ENCODE measurements at places on chromosomes 12 and 14. TPM values are rescaled to one million over a fixed set of nuclear protein-coding genes. Genes with fewer than 3 reads are reported as not detected.

The GLT8D2 gene
- total RNA-seq, result not detected

The SLC6A12 gene
- total RNA-seq, result not detected

The LRRC43 gene
- 0.38 TPM for total RNA-seq

GRCh38 chr14:24965934-24966578, 83.9 kb downstream of the STXBP6 start:
- H3K27ac ChIP-seq, result no peak overlapping the region
- no peaks in the 10 kb centered on the region for H3K36me3 ChIP-seq
- no peak overlapping the region for H3K4me3 ChIP-seq
- no peaks in the 10 kb centered on the region for H3K27me3 ChIP-seq
- no peak for DNase-seq

GRCh38 chr14:32761381-32761968, 177.2 kb upstream of the NPAS3 start:
- DNase-seq, result no peak
- no peaks in the 10 kb centered on the region for H3K27me3 ChIP-seq
- no peaks in the 10 kb centered on the region for H3K36me3 ChIP-seq
- no peaks in the 10 kb centered on the region for H3K4me1 ChIP-seq

GRCh38 chr12:79686171-79686570, 4.6 kb downstream of the PAWR start:
- peaks cover 11% of the 10 kb centered on the region for H3K4me1 ChIP-seq
- no peak overlapping the region for H3K4me3 ChIP-seq
- H3K36me3 ChIP-seq, result no peaks in the 10 kb centered on the region
- DNase-seq, result no peak

- DNase-seq, result no peak
- no peaks in the 10 kb centered on the region for H3K36me3 ChIP-seq
- H3K27ac ChIP-seq, result no peak overlapping the region
- no peaks in the 10 kb centered on the region for H3K4me1 ChIP-seq
These were observed 136.5 kb upstream of the FOXG1 start for GRCh38 chr14:28630100-28630499.

GRCh38 chr14:99624971-99625370, 20.0 kb upstream of the HHIPL1 start:
- no peaks in the 10 kb centered on the region for H3K36me3 ChIP-seq
- no peak overlapping the region for H3K4me3 ChIP-seq
- H3K4me1 ChIP-seq, result peaks cover 4% of the 10 kb centered on the region
- no peak overlapping the region for H3K27ac ChIP-seq
- peaks cover 13% of the 10 kb centered on the region for H3K27me3 ChIP-seq
- no peak for DNase-seq

- no peak overlapping the region for H3K4me3 ChIP-seq
- H3K27me3 ChIP-seq, result peaks cover 7% of the 10 kb centered on the region
- DNase-seq, result no peak
- no peak overlapping the region for H3K27ac ChIP-seq
These were observed 6.2 kb downstream of the LIMA1 start for GRCh38 chr12:50276912-50277671.

DNA sequence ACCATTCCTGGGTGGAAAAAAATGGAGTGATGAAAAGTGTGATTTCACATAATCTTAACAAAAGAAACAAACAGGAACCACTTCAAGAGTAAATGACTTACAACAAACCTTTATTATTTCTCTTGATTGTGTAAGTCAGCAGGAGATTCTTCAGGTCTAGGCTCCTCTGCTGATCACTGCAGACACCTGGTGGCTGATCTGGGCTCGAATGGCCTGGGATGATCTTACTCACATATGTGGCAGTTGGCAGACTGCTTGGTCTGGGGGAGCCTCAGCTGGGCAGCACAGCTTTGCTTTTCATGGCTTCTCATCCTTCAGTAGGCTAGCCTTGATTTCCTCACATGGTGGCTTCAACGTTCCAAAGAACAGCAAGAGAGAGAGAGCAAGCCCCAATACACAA, 215.4 kb upstream of the PRICKLE1 start:
- H3K4me3 ChIP-seq, result no peak overlapping the region
- no peaks in the 10 kb centered on the region for H3K4me1 ChIP-seq
- no peaks in the 10 kb centered on the region for H3K36me3 ChIP-seq
- H3K27ac ChIP-seq, result no peak overlapping the region
- DNase-seq, result no peak

DNA sequence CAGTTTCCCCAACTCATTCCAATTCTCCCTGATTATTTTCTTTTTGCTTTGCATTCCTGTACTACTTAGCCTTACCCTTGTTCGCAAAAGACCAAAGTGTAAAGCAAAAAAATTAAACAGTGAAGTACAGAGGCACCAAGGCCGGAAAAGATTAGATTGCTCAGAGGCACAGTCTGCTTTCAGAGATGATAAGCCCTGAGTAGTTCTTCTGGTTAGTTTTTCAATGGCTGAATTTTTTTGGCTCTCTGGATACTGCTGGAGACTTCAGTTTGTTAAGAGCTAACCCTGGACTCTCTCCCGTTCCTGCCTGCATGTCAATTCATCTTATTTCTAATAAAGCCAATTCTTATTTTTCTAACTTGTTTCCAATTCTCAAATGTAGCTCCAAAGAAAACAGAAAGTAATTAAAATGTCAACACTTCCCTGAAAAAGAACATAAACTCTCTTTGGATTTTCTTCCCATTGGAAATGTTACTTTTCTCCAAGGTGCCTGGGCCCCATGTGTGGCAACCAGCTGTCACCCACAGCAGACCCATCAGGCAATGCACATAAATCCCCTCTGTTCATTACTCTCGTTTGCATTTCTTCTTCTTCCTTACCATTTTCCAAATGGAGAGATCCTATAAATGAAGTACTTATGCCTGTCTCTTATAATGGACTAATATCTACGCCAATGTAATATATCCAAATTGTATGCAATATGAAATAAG, 142.8 kb downstream of the BTG1 start:
- no peak for DNase-seq
- H3K4me3 ChIP-seq, result no peak overlapping the region
- peaks cover 16% of the 10 kb centered on the region for H3K36me3 ChIP-seq
- peak overlapping the region; percentile 25 for H3K27ac ChIP-seq

DNA sequence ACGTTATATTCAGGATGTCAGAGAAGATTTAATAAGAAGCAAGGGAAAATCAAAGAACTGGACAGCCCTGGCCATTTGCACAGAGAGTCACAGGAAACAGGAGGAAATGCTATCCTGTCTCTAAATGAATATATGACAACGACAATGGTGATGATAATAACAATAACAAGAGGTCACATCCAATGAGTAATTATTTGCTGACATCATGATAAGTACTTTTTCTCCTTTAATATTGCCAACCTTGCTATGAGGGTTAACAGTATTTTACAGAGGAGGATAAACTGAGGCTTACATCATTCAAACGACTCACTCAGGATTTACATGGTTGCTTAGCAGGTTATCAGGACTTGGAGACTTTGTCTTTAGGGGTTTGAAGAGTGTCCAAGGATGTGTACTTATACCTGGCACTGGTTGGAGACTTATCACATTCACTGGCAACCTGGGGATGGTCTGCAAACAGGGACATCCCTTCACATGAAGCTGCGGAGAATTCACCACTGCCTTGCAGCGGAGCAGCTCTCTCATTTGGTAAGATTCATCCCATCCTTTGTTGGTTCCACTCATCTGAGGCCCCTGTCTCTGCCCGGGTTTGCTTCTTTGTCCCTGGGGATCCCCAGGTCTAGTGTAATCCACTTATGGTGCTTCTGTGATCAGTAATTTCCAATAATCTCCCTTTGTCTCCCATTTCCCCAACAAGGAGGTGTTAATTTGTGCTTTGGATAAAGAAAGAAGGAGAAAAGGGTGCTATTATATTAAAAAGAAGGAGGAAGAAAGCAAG, 637.8 kb downstream of the BCL11B start:
- no peak overlapping the region for H3K27ac ChIP-seq
- H3K4me1 ChIP-seq, result no peaks in the 10 kb centered on the region
- no peak overlapping the region for H3K4me3 ChIP-seq
- H3K36me3 ChIP-seq, result no peaks in the 10 kb centered on the region

DNA sequence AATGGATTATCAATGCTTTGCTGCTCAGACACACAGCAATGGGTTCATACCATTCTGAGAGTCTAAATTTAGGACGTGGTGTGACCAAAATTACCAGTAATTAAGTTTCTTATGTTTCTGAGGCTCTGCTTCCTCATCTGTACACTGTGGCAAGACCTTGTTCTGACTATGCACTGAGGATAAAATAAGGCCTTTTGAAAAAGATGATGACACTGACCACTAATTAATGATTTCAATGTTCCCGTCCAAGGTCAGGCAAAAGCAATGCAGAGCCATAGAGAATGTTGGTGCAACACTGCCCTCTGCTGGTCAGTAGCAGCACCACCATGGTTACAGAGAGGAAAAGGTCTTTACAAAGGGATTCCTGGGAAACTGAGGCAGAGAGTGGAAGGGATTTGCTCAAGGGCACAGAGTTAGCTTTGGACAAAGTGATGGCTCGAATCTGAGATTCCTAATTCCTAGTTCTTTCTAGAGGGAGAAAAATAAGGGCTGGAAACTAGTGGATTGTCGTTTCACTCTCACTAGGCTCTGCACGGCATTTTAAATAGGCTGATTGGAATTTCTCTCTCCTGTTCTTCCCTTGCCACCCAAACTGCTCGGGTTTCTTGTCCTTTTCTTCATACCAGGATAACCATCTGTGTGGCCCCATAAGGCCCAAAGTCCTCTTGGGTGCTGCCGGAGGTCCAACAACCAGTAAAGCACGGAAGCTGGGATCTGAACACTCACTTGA, 22.3 kb upstream of the P2RX7 start:
- no peak overlapping the region for H3K27ac ChIP-seq
- DNase-seq, result peak; percentile 73
- no peaks in the 10 kb centered on the region for H3K36me3 ChIP-seq

DNA sequence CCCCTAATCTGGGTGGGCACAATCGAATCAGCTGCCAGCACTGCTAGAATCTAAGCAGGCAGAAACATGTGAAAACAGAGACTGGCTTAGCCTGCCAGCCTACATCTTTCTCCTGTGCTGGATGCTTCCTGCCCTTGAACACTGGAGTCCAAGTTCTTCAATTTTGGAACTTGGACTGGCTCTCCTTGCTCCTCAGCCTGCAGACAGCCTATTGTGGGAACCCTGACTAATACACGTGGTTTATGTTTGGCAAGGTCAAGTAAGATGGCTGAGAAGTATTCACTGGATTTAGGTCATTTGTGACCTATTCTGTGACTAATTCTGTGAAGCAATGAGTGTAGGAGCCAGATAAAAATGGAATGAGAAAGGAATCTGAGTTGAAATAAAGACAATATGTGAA, 11.0 kb downstream of the GPR135 start:
- H3K36me3 ChIP-seq, result no peaks in the 10 kb centered on the region
- H3K27me3 ChIP-seq, result no peaks in the 10 kb centered on the region
- H3K27ac ChIP-seq, result no peak overlapping the region
- no peak overlapping the region for H3K4me3 ChIP-seq
- H3K4me1 ChIP-seq, result no peaks in the 10 kb centered on the region

DNA sequence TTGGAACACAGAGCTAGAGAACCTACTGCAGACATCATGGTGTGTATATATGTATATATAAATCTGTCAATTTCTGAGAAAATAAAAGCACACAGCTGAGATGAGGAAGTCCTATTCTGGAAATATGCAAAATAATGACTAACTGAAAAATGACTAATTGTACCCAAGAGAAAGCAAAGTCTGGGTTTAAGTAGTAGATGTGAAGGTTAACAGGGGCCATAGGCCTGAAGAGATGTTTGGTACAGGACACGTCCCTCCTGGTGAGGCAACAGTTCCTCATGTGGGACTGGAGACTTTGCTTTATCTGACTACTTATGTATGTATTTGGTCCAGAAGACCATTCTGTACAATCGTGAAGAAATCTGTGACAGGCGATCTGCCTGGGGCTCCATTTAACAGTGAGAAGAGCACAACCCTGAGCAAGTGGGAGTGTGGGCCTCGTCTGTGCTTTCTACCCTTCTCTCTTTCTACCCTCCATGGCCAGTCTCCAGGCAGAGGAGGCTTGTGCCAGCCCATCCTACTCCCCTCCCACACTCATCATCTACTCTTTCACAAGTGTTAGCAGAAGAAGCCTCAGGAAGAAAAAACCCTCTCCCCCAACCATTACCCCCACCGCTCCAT, 67.5 kb downstream of the SLC41A2 start:
- peaks cover 2% of the 10 kb centered on the region for H3K36me3 ChIP-seq
- no peak overlapping the region for H3K27ac ChIP-seq
- H3K4me1 ChIP-seq, result peaks cover 7% of the 10 kb centered on the region
- DNase-seq, result no peak
- no peak overlapping the region for H3K4me3 ChIP-seq

DNA sequence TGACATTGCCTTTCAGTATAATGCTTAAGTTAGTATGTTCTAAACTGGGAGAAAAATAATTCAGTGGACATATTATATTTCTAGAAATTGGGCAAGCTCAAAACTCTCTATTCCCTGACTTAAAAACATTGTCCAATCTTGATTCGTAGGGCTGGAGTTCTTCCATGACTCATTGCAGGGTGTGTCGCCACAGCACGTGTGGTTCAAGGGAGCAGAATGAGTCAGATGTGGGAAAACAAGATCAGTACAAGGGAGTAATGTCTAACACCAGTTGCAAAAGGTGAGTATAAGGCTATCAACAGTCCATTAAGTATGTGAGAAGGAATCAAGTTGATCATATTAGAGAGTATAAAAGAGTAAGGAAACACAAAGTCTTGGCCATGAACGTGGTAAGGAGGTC, 887.0 kb downstream of the TMTC2 start:
- H3K4me1 ChIP-seq, result no peaks in the 10 kb centered on the region
- no peak for DNase-seq
- no peak overlapping the region for H3K4me3 ChIP-seq
- no peak overlapping the region for H3K27ac ChIP-seq
- no peaks in the 10 kb centered on the region for H3K27me3 ChIP-seq
- no peaks in the 10 kb centered on the region for H3K36me3 ChIP-seq

- no peaks in the 10 kb centered on the region for H3K36me3 ChIP-seq
- DNase-seq, result no peak
- H3K27ac ChIP-seq, result no peak overlapping the region
These were observed 92.6 kb downstream of the RPS29 start for GRCh38 chr14:49493557-49493956.

GRCh38 chr14:20191396-20191795, 700 bp downstream of the OR11G2 start:
- H3K36me3 ChIP-seq, result no peaks in the 10 kb centered on the region
- peaks cover 6% of the 10 kb centered on the region for H3K27me3 ChIP-seq
- H3K27ac ChIP-seq, result no peak overlapping the region
- H3K4me3 ChIP-seq, result no peak overlapping the region
- H3K4me1 ChIP-seq, result no peaks in the 10 kb centered on the region
- no peak for DNase-seq

- DNase-seq, result no peak
- peaks cover 4% of the 10 kb centered on the region for H3K36me3 ChIP-seq
- no peak overlapping the region for H3K4me3 ChIP-seq
- no peaks in the 10 kb centered on the region for H3K4me1 ChIP-seq
These were observed 120.1 kb upstream of the FZD10 start for GRCh38 chr12:130041983-130042812.

DNA sequence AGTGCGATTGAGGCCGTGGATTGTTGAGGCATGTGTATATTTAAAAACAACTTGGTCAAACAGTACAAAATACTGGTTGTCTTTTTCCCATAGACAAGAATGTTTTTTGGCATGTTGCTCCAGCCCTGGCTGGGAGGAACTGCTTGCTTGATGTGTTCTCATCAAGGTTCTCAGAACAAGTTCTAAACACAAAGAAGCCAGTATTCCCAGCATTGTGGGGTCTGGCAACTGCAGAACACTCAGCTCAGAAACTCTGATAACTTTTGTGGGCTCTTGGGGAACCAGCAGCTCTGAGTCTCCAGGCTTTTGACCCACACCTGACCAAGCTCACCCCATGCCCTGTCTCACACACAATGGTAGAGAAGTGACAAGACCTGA, 27.1 kb upstream of the DICER1 start:
- no peak overlapping the region for H3K4me3 ChIP-seq
- no peaks in the 10 kb centered on the region for H3K4me1 ChIP-seq
- H3K27me3 ChIP-seq, result peaks cover 23% of the 10 kb centered on the region
- no peak overlapping the region for H3K27ac ChIP-seq

GRCh38 chr14:21055432-21056117, 2.0 kb upstream of the RNASE8 start:
- no peak overlapping the region for H3K4me3 ChIP-seq
- no peak overlapping the region for H3K27ac ChIP-seq
- H3K4me1 ChIP-seq, result peaks cover 8% of the 10 kb centered on the region
- H3K27me3 ChIP-seq, result peaks cover 12% of the 10 kb centered on the region
